Stimulated activated CD4-positive, alpha-beta T cell treated with anti-CD3 and anti-CD28 coated beads, Interleukin-15, amount 100 ng/mL, for 1 hour (primary cell): ENCODE measurements at places on chromosomes 1 and 21.

DNA sequence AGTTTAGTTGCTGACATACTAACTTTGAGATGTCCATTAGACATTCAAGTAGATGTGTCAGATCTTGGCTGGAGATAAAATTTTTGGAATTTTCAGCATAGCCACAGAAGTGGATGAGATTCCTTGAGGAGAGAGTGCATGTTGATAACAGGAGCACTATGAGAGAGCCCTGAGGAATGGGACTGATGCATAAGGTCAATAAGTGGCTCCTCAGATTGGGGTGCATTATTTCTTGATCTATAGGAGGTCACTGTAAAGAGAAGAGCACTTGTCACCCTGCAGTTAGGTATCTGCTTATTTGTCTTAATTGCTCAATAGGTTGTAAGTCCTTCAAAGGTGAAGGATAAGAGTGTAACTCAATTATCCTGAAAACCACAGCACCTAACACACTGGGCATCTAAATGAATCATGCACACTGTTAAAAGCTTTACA lies 52.0 kb upstream of the TACSTD2 start:
- DNase-seq = no peak

DNA sequence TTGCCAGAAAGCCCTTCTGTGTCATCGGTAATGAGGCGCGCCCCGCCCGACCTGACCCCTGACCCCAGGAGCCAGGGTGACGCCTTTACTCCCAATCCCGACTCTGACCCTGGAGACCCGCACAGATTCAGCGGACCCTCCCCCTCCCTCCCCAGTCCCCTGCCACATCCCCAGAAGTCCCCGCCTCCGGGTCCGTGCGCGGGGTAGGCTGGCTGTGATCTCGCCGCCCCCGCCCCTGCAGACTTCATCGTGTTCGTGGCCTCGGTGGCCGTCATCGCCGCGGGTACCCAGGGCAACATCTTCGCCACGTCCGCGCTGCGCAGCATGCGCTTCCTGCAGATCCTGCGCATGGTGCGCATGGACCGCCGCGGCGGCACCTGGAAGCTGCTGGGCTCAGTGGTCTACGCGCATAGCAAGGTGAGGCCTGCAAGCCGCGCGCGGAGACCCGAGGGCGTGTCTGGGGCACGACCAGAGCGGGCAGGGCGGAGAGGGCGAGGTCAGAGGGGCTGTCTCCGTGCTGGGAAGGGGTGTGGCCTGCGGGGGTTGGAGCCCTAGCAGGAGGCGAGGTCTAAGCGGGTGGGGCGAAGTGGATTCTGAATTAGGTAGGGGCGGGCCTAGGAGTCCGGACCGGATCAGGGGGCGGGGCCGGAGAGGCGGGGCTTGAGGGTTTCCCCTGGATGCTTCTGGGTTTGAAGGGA lies 34.8 kb downstream of the KCNQ4 start:
- DNase-seq = peak; percentile 73

GRCh38 chr1:115199416-115200132 lies 110.3 kb upstream of the TSPAN2 start:
- no peak for DNase-seq

DNA sequence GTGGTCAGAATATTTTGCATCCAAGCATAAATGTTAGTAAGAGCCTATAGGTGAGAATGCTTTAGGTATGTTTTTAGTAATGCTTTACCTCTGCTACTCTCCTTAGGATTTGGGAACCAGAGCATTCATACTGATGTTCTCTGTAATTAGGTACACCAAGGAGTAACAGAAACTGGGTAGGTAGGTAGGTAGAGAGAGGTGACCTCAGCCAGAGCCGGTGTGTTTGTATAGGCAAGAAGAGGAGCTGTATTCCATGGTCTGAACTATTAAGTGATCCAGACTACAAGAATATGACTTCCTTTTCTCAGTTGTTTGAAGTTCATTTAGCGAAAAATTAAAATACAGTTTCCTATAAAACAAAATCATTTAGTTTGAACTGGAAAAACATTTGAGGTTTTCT lies 108.5 kb downstream of the SDCCAG8 start:
- no peak for DNase-seq

DNA sequence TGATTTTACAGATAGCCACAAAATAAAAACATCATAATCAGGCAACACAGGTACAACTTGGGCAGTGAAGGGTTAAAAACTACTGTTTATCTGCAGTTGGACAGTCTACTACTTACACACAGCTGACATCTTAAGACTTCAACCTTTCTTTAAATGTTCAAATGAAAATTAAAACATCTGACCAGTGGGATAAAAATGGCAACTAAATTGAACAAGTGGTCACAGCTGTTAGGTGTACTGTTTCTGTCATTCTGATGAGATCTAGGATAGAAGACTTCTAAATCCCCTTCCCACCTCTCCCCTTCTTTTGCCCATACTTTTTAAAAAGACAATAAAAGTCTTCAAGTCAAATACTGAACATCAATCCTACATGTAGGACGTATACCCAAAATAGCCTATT lies 56.2 kb downstream of the ENAH start:
- DNase-seq = no peak

GRCh38 chr1:6582370-6582769 lies 2.6 kb downstream of the ZBTB48 start:
- no peak for DNase-seq

DNA sequence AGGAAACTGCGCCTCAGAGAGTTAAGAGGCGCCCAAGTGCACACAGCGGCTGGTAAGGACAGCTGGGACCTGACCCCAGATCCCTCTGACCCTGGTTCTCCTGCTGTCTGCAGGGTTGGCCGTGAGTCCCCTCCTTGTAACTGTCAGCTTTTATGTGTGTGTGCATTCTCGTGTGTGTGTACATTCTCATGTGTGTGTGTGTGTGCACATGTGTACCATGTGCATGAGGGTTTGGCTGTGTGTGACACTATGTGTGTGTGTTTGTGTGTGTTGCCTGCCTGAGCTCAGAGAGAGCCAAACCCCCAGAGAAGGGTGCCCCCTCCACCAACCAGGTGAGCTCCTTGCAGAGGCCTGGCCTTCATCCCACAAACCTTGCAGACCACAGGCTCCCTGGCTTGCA lies 25.9 kb upstream of the EFHD2 start:
- DNase-seq = no peak

DNA sequence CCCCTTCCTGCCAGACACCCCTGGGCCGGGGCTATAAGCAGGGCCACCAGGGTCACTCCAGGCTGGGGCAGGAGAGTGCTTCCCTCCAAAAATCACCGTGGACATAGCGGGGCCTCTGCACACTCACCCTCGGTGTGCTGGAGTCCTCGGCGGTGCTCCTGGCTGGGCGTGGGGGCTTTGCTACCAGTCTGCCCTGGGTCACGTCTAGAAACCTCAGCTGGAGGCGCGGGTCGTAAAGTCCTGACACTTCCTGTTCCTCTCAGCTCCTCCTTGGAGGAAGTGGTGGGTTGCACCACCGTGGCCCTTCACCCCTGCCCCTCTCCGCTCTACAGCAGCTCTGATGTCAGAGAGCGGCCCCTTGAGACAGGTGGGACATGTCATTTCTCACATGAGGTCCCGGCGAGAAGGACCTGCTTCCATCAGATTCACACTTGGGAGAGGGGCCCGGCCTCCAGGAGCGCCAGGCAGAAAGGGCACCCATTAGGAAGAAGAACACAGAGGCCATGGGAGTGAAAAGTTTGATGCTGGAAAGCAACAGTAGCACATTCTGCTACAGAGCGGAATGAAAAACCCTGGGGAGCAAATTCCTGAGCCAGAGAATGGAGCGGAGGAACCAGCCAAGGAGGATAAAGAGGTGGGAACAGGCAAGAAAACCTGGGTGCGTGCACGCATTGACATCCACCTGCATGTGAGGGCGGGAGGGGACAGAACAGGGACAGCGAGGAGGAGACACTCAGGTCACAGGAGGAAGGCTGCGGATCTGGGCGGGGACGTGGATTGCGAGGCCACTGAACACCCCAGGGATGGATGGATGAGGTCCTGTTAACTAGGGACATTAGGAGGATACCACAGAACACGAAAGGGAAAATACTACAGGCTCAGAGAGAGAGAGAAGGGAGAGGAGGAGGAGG lies at the start of gene ITGB2:
Gene ITGB2, minus strand, starts transcription at position 206 of the 911 bp plus-strand sequence. CDS start 10,117 bp downstream, outside the sequence.
- DNase-seq = no peak

GRCh38 chr1:189305279-189305678 lies 1172.4 kb downstream of the BRINP3 start:
- no peak for DNase-seq

- no peak for DNase-seq
Measured at GRCh38 chr1:209305221-209305954, 278.1 kb upstream of the CAMK1G start.

DNA sequence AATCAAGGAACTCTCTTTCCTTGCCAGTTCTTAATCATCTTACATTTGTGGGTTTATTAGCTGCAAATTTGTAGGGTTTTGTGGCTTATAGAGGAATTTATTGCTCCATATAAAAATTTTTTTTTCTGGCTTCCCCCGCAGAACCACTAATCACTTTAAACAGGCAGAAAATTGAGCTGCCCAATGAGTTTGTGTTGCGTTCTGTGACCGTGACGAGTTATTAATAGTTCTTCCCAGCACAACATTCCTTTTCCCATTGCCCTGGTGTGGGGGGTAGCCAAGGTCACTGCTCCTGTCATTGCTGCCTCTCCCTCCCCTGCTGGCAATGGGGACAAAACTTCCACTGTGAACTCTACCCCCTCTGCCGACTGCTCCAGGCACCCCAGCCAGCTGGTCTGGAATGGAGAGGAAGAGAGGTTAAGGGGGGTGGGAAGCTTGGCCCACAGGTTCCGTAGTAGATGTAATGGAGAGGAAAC lies 55.1 kb downstream of the UBE2T start:
- DNase-seq = no peak

DNA sequence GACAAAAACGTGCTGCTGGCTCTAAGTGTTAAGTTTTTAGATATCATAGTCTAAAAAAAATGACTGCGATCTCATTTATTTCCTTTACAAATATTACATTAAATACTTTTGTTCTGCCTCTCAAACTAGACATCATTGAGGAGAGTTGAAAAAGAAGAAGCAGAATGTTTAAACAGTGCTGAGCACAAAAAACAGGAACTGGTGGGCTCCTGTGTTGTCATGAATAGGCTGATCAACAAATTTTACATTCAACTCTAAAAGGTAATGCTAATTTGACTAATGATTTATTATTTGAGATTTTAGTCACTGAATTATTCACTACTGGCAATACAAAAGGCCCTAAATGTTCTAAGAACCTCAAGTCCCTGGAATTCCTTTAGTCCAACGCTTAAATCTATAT lies 66.1 kb downstream of the GPATCH2 start:
- DNase-seq = no peak

DNA sequence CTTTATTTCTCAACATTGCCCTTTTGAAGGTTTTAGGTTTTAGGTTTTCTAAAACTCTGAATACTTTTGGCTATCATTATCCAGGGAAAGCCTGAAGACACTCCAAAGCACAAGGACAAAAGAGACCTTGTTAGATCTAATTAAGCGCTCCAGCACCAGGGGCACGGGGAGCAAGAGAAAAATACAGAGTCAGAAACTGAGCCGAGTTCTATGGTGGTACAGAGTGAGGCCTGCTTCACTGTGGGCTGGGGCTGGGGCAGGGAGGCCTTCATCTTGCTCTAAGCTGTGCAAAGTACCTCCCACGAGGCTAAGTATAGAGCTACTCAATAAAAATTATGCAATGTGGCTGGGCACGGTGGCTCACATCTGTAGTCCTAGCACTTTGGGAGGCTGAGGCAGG lies 19.7 kb upstream of the RAB4A start:
- DNase-seq = no peak

DNA sequence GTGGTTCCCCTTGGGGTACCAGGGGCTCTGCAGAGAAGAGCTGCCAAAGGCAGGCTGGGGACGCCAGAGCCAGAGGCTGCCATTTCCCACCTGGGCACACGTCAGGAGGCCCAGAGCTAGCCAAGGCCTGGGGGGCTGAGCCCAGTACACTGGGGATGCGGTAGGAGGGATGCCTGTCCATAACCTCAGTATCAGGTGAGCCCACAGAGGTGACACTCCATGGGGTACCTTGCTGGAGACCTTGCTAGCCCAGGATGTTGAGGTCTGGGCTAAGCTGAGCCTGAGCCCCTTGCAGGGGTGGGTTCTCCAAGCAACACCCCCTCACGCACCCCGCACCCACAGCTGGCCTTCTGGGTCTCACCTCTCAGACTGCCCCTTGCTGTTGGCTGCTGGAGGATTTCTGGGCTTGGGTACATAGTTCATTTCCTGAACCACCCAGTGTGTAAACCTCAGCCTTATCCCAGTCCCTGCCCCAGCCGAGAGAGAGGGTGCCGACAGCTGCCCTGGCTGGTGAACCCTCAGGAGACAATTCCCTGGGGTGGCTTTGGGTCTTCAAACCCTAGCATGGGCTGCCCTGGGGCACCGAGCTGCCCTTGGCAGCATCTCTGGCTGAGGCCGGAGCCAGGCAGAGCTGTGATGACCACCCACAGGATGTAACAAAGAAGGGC lies 92.5 kb upstream of the VAMP3 start:
- DNase-seq = no peak

- DNase-seq = no peak
Measured at GRCh38 chr1:60984062-60984799, 98.1 kb upstream of the NFIA start.

DNA sequence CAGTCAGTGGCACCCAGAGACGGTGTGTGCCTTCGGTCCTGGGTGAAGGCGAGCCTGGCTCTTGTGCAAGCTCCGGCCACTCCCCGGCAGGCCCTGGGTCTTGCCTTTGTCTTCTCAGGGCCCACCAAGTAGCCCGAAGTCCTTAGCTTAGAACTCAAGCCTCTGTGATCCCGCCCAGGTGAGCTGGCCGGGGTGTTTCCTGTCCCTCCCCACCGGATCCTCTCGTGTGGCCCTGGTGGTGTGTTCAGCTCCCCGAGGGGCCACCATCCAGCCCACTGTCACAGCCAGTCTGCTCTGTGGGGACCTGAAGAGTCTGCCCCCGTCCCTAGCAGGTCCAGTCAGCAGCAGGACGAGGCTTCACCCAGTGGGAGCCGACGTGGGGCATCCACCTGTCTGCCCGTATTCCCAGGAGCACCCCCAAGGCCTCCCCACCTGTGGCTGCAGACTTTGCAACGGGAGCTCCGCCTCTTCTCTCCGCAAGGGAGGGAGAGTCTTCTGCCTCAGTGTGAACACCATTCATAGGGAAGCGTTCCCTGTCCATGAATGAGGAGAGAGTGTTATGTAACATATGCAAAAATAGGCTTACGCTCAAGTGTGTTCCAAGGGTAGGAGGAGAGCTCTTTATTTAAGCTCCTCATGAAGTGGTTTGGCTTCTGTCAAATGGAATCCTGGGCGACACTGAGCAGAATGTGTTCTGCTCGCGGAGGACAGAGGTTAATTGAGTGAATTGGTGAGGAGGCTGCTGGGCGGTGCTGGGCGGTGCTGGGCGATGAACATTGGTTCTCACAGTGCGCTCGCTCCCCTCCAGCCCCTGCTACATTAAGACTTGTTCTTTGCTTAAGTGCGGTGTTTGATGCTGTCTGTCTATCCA lies 108.9 kb downstream of the CRYAA start:
- no peak for DNase-seq

DNA sequence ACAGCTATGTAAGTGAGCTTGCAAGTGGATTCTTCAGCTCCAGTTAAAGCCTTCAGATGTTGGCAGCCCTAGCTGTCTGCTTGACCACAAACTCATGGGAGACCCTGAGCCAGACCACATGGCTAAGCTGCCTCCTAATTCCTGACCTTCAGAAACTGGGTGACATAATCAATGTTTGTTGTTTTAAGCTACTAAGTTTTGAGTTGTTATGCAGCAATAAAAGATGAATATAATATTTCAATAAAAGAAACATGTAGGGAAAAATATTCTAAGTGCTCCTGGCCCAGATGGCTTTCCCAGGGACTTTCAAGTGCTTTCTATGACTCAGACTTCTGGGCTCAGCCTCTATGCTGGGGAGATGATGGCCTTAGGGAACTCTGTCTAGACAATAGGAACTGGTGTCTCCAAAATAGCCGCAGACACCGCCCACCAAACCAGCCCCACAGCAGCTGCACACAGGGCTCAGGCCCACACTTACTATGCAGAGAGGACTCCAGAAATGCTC lies 20.3 kb upstream of the AZIN2 start:
- no peak for DNase-seq

GRCh38 chr21:34561806-34562205 lies 49.8 kb upstream of the KCNE1 start:
- no peak for DNase-seq
